ENCODE measurements at places on chromosomes 12 and 14.

- no peak for DNase-seq
These were observed 188.2 kb upstream of the FRMD6 start for GRCh38 chr14:51463461-51463860.

- no peak for DNase-seq
These were observed 71.6 kb downstream of the ERGIC2 start for GRCh38 chr12:29309320-29309902.

- no peak for DNase-seq
These were observed 4.5 kb downstream of the ITPR2 start for GRCh38 chr12:26828280-26829073.

GRCh38 chr12:46492471-46493085 lies 120.0 kb upstream of the SLC38A2 start:
- no peak for DNase-seq

DNA sequence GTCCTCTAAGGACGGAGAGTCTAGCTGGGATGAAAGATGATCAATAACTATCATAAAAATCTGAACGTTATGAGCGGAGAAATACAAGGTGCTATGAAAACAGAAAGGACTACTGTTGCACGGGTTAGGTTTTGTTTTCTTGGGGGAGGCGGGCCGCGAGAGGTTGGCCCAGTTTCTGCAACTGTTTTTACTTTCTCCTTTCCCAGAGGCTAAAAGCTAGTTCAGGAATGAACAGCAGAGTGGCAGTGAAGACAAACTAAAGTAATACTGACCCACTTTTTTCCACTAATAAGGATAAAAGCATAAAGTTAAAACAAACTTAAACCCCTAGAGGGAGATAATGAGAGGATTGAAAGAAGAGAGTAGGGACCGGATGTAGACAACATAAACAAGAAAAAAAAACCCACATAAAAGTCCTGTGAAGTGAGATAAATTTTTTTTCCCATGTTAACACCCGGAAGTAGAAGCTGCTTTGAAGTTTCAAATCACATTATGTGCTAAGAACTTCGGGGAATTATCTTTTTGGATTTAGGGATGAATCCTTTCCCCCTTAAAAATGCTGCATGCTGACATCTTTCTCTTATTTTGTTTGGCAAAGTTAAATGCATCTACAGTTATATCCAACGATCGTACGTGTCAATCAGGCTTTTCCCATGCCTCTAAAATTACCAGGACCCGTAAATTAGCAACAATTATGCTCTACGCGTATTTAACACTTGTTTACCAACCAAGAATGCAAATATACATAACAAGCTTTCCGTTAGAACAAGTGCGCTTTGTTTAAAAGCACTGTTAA lies 1.0 kb upstream of the CDK17 start:
- DNase-seq = no peak

- no peak for DNase-seq
These were observed 49.5 kb downstream of the SIX1 start for GRCh38 chr14:60599727-60600126.

DNA sequence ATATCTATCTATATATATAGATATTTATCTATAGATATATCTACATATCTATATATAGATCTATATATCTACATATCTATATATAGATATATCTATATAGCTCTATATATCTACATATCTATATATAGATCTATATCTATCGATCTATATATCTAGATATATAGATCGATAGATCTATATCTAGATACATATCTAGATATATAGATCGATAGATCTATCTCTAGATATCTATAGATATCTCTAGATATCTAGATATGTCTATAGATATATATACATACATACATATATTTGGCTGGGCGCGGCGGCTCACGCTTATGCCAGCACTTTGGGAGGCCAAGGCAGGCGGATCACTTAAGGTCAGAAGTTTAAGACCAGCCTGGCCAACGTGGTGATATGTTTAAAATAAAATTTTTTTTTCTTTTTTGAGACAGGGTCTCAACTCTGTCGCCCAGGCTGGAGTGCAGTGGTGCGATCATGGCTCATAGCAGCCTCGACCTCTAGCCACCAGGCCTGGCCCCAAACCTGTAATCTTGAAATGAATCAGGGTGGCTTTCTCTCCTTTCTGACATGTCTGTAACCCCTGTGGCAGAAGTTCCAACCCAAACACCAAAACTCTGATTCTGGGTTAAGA lies 18.1 kb downstream of the ARPC3 start:
- DNase-seq = no peak

DNA sequence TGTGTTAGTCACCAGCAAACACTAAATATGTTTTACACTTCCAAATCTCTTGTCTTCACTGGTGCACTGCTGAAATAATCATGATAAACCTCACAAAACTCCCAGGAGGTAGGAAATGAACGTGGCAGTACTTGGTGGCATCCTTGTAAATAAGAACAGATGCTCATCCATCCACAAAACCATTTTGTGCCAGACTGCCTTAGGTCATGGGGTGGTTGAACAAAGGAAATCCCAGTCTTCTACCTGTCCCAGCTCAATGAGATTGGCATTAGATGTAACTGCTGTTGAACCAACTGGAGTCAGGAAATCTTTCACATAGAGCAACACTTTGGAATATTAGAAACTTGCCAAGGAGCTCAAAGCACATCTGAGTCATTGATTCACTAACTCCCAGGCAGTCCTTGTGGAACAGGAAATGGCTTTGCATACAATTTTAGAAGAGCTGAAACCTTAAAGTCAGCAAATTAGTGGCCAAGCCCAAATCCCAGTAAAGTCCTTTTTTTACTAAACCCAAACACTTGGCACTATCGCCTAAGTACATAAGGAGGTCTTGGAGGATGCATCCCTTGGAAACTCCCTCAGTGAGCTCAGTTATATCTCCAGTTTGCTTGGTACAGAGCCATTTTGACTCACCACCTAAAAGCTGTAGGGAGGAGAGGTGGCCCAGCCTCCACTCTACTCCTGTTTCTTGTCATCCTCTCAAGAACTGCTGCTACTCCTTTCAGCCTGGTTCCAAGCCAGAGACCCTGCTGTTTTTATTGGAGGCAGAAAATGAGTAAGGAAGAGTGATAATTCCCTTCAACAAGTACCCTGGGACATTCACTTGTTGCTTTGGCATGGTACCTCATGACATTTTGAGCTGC lies 208.0 kb downstream of the NOVA1 start:
- DNase-seq = no peak

DNA sequence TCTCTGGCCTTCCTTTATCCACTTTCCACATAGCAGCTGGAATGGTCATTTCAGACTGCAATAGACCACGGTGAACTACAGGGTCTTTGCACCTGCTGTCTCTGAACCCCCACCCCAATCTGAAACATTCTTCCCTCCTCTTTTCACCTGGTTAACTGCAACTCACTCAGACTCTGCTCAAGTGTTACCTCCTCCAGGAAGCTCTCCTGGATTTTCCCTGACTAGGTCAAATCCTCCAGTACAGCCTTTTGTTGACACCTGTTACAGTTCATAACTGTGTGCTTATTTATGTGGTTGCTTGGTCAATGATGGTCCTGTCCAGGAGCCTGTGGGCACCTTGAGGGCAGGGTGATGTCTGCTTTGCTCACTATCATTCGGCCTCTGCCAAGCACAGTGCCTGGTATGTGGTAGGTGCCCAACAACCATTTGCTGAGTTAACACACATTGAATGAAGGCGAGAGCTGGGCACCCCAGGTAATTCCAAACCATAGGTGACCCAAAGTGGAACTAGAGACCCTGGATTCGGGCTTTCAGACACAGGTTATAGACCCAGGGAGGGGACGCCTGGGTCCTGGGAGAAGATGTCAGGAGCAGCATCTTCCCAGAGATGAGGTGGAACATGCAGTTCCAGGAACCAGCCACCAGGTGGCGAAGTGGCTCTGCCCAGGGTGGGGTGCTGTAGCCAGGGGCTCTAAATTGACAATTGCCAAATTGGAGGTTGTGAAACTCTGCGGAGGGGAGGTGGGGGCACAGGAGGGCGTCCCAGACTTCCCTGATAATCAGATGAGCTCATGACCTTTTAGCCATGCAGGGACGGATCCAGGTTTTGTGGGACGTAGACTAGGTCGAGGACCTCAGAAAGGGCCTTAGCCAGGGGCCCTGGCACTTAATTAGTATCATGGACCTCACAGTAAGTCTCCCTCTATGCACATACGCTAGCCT lies 28.1 kb downstream of the TRPV4 start:
- peak; percentile 52 for DNase-seq

DNA sequence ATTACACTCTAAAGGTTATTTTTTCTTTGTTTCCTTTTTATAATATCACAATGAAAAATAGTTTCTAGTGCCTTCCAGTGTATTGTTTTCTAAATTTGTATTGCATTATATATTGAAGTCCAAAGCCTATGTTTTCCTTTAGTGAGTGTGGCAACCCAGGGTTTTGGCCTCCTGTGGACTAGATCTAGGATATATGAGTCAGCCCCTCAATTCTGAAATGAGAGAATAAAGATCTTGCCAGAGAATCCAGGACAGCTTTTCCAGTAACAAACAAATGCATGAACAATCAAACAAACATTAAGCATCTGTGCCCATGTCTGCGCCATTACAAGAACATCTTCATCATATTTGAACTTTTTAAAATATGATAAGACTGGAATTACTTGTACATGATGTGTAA lies 70.7 kb upstream of the SSTR1 start:
- no peak for DNase-seq

GRCh38 chr12:113090740-113091139 lies 34.2 kb downstream of the DTX1 start:
- no peak for DNase-seq

GRCh38 chr12:120798696-120799095 lies 73.1 kb downstream of the ACADS start:
- DNase-seq = no peak

Data from stimulated activated CD8-positive, alpha-beta memory T cell treated with anti-CD3 and anti-CD28 coated beads, Interleukin-4, amount 100 ng/mL, for 1 hour (primary cell).